ENCODE measurements at places on chromosomes 11 and 22.

DNA sequence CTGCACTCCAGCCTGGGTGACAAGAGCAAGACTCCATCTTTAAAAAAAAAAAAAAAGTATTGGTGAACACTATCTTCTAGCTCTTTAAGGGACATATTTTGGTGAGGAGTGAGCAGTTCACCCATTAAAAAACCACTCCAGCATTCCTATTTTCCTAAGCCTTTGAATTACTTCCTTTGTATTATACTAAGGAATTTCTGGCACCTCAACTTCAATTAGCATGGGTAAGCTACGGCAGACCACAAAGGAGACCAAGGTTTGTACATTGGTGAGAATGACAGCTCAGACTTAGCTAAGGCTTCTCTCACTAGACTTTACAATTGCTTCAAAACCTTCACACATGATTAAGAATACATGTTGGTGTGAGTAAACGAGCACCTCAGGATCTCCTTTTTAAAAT is 57.0 kb upstream of the BIRC3 start:
- H3K36me3 ChIP-seq = no peaks in the 10 kb centered on the region
- H3K27me3 ChIP-seq = no peaks in the 10 kb centered on the region
- no peak for DNase-seq
- H3K4me1 ChIP-seq = no peaks in the 10 kb centered on the region
- H3K4me3 ChIP-seq = no peak overlapping the region

GRCh38 chr11:47488111-47488510 is 39.2 kb upstream of the RAPSN start:
- H3K36me3 ChIP-seq = peaks cover 48% of the 10 kb centered on the region
- no peak overlapping the region for H3K4me3 ChIP-seq
- peak overlapping the region; percentile 7 for H3K27ac ChIP-seq
- H3K27me3 ChIP-seq = no peaks in the 10 kb centered on the region
- H3K4me1 ChIP-seq = no peaks in the 10 kb centered on the region
- no peak for DNase-seq

- no peak overlapping the region for H3K4me3 ChIP-seq
- H3K4me1 ChIP-seq = no peaks in the 10 kb centered on the region
- H3K36me3 ChIP-seq = no peaks in the 10 kb centered on the region
Observed at GRCh38 chr11:75654314-75654713, 14.5 kb downstream of the MAP6 start.

DNA sequence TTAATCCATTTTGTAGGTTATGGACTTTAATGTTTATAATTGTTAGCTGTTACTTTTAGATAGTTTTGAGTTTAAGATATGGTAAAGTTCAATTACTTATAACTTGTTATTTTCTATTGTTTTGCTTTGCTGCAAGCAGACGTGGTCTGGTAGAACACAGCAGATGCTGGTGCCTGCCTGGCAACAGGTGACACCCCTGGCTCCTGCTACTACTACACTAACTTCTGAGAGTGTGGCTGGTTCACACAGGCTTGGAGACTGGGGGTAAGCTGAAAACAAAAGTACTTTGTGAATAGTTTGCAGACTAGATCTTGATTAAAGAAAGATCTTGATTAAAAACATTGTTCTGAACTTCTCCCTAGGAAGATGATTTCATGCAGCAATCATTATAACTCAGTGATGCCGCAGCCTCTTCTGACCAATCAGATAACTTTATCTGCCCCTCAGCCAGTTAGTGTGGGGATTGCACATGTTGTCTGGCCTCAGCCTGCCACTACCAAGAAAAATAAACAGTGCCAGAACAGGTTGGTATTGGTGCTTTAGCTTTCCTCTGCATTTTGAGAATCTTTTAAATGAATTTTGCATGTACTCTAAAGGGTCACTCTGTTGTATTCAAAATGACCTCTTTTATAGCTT is 90.4 kb downstream of the HIPK3 start:
- H3K4me3 ChIP-seq = no peak overlapping the region
- H3K27ac ChIP-seq = no peak overlapping the region
- no peaks in the 10 kb centered on the region for H3K27me3 ChIP-seq
- no peak for DNase-seq
- H3K36me3 ChIP-seq = no peaks in the 10 kb centered on the region
- peaks cover 12% of the 10 kb centered on the region for H3K4me1 ChIP-seq

- DNase-seq = no peak
- no peak overlapping the region for H3K4me3 ChIP-seq
- H3K36me3 ChIP-seq = no peaks in the 10 kb centered on the region
- no peaks in the 10 kb centered on the region for H3K4me1 ChIP-seq
- H3K27ac ChIP-seq = no peak overlapping the region
Observed at GRCh38 chr11:57223601-57224000, 13.4 kb downstream of the APLNR start.

DNA sequence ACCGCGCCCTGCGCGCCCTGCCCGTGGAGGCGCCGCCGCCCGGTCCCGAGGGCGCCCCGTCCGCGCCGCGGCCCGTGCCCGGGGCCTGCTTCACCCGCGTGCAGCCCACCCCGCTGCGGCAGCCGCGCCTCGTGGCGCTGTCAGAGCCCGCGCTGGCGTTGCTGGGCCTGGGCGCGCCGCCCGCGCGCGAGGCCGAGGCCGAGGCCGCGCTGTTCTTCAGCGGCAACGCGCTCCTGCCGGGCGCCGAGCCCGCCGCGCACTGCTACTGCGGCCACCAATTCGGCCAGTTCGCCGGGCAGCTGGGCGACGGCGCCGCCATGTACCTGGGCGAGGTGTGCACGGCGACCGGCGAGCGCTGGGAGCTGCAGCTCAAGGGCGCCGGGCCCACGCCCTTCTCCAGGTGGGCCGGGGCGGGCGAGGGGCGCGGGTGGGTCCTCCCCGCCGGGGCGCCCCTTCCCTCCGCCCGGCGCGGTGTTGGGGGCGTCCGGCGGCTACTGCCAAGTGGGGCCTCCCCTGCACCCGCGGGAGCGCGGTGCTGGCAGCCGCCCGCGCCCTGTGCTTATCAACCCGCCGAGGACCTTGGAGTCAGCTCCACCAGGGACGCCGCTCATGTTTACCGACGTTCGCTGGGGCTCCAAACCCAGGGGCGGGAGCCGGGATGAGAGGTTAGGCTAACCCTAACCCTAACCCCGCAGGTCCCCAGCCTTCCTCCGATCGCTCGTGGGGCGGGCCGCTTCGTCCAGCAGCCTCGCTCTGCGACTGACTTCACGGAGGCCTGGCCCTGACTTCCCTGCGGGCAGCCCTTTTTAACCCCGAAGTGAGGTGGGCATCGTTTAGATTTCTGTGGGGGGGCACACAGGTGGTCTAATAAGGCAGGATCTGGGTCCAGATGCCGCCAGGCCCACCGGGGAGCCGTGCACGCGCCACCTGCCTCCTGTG is 649 bp downstream of the SELENOO start:
- no peak for DNase-seq
- H3K27ac ChIP-seq = peak overlapping the region; percentile 76
- H3K27me3 ChIP-seq = no peaks in the 10 kb centered on the region
- H3K4me1 ChIP-seq = peaks cover 40% of the 10 kb centered on the region

Data from gastrocnemius medialis (tissue), 4 donors.